ENCODE measurements at places on chromosomes 2 and 18.

- DNase-seq, result no peak
These were observed 113.8 kb downstream of the CTAGE1 start for GRCh38 chr18:22303927-22304326.

- peak; percentile 68 for DNase-seq
These were observed 68.1 kb upstream of the TCF7L1 start for GRCh38 chr2:85064927-85065577.

DNA sequence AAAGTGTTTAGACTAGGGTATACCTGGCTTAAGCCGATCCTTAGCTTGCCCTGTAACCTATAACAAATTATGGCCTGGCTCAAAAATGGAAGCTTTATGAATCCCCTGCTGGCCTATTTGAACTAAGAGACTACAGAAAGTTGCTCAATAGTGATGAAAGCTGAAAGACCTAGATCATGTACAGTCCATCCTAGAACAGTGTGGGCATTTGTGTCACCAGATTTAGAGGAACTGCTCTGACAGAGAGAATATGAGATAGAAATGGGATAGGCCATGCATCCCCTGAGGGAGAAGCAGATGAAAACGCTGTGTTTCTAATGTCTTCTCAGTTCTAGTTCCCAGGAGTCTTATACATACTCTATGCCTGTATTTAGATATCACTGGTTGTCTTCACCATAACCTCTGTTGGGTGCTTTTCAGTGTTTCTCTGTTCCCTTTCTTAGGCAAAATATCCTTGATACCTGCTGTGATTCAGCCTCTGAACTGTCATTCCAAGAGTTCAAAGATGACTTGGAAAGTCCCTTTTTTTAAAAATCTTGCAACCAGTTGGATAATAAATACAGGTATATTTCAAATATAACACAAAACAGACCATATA lies 246.9 kb upstream of the SLC39A10 start:
- DNase-seq, result no peak

DNA sequence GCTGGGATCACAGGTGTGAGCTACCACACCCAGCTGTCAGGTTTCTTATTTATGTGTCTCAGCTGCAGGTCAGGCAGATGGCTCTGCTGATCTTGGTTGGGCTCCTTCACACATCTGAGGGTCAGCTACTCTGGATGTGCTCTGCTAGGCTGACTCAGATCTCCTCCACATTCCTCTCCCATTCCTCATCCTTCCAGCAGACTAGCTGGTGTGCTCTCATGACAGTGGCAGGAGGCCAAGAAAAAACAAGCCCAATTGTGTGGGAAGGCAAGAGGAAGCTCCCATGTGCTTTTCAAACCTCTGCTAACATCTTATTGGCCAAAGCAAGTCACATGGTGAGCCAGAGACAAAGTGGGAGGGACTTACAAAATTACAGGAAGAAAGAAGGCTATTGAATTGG lies 11.7 kb upstream of the MSH6 start:
- DNase-seq, result no peak

- DNase-seq, result no peak
These were observed 30.6 kb upstream of the CD8A start for GRCh38 chr2:86821306-86821705.

DNA sequence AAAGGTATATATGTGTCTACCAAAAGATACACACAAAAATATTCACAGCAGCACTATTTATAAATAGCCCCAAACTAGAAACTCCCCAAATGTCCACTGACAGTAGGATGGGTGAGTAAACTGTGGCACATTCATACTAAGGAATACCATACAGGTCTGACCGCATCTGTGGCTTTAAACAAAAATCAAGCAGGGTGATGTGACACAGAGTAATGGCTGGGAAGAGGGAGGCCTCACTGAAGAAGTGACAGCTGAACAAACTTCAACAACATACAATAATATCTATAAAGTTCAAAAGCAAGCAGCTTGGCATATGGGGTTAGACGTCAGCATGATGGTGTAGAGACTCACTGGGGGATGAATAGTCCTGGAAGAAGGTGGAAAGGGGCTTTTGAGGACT lies 115.1 kb upstream of the PPP1CB start:
- no peak for DNase-seq

GRCh38 chr2:71901466-71901865 lies 246.2 kb downstream of the CYP26B1 start:
- DNase-seq, result no peak

- DNase-seq, result no peak
These were observed 97.9 kb downstream of the ANKRD12 start for GRCh38 chr18:9234528-9234927.

DNA sequence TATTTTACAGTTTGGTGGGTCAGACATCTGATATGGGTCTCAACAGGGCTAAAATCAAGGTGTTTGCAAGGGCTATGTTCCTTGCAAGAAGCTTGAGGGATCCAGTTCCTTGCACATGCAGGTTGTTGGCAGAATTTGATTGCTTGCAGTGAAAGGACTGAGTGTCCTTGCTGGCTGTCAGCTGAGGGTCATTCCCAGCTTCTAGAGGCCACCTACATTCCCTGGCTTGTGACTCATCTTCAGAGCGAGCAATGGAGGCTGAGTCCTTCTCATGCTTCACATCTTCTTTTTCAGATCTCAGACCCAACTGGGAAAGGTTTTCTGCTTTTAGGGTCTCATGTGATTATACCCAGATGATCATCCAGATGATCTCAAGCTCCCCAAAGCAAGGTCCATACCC lies 12.4 kb downstream of the MEX3C start:
- no peak for DNase-seq

DNA sequence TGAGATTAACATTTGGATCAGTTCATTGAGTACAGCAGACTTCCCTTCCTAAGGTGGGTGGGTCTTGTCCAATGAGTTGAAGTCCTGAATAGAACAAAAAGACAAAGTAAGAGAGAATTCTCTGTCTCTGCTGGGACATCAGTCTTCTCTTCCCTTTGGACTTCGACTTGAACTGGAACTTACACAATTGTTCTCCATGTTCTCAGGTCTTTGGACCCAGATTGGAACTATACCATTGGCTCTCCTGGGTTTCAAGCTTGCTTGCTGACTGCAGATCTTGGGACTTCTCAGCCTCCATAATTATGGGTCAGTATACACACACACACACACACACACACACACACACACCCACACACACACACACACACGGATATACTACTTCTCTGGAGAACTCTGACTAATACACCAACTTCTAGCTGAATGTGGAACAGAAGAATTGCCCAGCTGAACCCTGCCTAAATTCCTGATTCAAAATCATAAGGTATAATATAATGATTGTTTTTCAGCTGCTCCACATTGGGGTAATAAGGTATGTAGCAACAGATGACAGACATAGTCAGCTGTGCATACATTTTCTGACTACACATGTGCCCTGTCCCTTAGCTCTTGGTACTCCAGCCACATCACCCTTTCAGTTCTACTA lies 214.0 kb downstream of the TGIF1 start:
- DNase-seq, result no peak

DNA sequence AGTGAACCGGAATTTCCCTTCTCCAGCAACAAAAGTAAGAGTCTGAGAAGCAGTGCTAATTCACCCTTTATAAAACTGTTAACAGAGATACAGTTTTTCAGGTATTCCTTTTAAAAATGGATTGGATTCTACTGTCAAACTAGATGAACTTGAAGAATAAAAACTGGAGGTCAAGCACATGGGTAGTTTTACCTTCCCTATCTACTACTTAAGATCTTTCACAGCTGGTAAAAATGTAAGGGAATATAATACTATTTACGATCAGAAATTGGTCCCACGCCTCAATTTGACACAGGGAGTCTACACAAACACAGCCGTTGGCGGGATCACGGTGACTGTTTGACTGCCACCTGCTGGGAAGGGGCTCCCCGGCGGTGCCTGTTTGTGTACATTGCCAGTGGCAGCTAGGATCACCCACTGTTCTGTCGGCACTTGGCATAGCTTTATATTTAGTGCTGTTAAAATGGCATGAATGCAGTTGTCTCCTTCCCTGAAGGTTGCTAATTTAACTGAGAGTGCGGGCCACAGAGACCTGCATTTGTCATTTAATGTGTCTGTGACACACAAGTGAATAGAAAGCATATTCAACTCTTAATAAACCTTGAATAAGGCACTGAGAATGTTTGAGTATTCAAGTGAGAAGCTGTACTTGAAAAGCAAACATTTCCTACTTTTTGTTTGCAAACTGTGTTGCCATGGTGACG lies 59.5 kb downstream of the ABCG8 start:
- DNase-seq, result peak; percentile 47

DNA sequence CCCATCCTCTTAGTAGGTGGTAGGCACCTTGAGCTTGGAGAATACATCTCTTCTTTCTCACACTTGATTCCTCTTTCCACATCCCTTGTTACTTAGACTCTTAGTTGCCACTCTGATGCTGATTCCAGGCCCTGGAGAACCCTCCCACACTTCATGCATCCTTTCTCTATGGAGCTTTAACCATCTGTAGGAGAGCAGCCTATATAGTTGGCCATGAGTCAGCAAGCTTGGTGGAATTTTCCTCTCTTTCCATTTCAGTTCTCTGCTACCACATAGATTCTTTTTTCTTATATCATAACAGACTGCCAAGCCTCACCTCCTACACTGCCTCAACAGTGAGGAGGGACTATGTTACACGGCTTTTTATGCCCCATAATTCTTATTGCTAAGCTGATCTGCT lies 851.6 kb upstream of the CDH2 start:
- DNase-seq, result no peak

GRCh38 chr2:140624200-140624599 lies 1506.6 kb downstream of the LRP1B start:
- DNase-seq, result no peak

DNA sequence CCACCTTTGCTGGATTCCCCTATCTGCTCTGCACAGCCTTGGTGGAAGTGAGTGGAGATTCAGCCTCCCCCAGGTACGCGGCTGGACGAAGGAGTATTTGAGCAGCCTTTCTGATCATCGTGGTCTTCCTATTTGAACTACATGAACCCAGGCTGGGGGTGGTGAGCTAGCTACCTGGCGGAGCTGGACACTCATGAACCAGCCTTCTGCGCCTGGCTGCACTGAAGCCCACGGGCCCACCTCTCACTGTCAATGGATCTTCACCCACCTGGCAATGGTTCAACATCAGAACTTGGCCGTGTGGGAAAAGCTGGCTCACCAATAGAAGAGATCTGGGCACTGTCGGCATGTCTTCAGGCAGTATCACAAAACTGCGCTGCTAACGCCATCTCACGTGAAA lies 35.4 kb downstream of the ANKMY1 start:
- DNase-seq, result no peak

GRCh38 chr18:31056296-31056695 lies 13.8 kb upstream of the DSC3 start:
- no peak for DNase-seq

DNA sequence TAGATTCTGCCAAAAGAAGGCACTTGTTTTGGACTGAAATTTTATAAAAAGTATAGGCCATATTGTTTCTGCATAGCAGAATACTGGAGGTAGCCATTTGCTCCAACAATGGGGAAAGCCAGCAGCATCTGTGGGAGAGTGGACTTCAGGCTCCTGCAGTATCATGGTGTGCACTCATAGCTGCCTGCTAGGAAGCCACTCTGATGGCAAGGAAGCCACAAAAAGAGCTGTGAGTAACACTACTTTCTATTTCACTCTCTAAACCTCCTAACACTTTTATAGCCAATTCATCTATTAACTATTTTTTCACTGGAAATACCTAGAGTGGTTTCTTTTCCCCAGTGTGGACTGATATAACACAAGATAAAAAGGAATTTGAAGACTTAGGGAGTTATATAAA lies 144.4 kb upstream of the KCNJ3 start:
- no peak for DNase-seq

- no peak for DNase-seq
These were observed 57.4 kb upstream of the PGAP1 start for GRCh38 chr2:196983934-196984333.

GRCh38 chr2:169598982-169599381 lies 14.8 kb downstream of the PPIG start:
- no peak for DNase-seq

GRCh38 chr2:112848833-112849232 lies 12.3 kb upstream of the IL1B start:
- no peak for DNase-seq

GRCh38 chr2:166373539-166373938 lies 2.2 kb downstream of the SCN9A start:
- no peak for DNase-seq

GRCh38 chr2:221533299-221533698 lies 38.8 kb downstream of the EPHA4 start:
- no peak for DNase-seq

- DNase-seq, result no peak
These were observed 90.9 kb upstream of the SETBP1 start for GRCh38 chr18:44589693-44590355.

- DNase-seq, result no peak
These were observed 963 bp upstream of the MRPL44 start for GRCh38 chr2:223956300-223956699.

DNA sequence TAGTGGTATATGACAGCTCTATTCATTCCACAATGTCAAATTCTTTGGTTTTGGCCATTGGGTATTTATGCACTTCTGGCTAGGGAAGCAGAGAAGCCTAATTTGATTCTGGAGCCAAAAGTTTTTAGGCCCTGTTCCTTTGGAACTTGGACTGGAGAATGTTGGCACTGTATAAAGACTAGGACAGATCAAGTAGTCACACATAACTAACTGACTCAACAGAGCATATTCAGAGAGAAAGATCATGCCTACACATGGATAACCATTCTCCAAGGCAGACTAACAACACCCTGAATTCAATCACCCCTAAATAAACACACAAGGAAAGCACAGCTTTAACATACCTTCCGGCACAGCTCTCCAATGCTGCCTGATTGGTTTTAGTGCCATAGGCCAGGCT lies 62.9 kb downstream of the ARHGAP15 start:
- no peak for DNase-seq

- DNase-seq, result peak; percentile 3
These were observed 1377.0 kb downstream of the SUCLG1 start for GRCh38 chr2:83081826-83082690.

DNA sequence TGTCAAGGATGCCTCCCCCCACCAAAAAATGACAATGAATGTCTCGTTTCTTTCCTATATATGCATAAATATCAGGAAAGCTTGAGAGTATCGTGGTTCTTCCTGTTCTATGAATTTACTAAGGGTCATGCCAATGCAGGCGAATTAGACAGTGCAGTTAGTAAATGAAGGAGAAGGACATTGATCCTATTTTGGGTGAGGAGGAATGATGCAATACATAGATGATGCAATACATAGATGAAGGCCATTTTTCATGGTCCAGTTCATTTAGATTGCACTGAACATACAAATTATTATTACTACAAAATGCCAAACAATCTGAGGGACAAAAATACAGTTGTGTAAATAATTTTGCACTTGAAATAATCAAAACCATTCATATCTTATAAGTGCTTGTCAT lies 1265.0 kb downstream of the LRP1B start:
- no peak for DNase-seq

- DNase-seq, result no peak
These were observed 13.3 kb upstream of the GALNT14 start for GRCh38 chr2:31151501-31151900.

- DNase-seq, result no peak
These were observed 90.0 kb downstream of the PLEKHM3 start for GRCh38 chr2:207935121-207935990.

DNA sequence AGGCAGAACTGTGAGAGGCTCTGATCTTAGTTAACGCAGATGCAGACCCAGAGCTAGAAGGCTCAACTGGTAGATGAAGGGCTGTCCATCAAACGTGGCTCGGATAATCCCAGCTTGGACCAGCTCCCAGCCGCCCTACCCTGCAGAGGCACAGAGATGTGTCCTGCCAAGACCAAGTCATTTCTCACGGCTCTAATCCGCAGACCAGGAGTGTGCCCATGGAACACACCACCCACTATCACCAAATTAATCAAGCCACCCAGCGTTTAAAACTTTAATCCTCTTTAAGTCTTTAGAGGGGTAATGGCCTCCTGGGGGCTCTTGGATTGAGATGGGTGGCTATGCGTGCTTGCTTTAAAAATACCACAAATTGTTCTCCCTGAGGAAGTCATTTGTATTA lies 17.5 kb downstream of the LYPD1 start:
- peak; percentile 10 for DNase-seq
